ENCODE measurements at places on chromosomes 5 and 9. TPM values are rescaled to one million over a fixed set of nuclear protein-coding genes. Genes with fewer than 3 reads are reported as not detected.

DNA sequence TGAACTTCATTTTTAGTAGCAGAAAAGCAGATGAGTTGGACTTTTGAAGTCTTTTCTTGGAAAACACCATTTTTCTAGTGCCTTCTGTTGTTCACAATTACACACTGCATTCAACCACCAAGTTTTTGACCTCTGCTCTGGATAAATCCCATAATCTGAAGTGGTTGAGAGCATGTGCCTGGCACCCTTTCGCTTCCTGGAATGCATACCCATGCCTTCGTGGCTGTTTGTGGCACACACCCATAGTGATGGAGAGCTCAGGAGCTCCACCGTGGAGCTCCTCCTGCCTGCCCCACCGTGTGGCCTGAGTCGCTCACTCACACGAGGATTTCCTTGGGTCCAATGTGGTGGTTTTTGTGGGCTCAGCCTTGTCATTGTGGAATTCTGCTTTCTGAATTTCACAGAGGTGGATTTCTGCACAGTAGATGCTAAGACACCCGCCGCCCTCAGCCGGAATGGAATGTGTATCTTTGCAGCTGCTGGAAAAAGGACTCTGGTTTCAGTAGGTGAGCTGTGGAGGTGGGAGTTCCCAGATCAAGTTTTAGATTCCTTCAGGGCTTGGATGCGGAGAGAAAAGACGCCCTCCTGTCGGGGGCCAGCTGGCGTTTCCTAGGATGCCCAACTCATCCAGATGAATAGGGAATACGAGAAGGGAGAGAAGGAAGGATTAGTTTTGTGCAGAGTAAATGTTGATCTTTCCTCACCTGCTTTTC, 500.4 kb downstream of the IRX1 start:
- no peak for DNase-seq

Gene PAPPA
- total RNA-seq = 4.9 TPM

GRCh38 chr9:128001779-128002298, 21.1 kb upstream of the EEIG1 start:
- peak; percentile 70 for DNase-seq

- DNase-seq = no peak
These were observed 93.4 kb upstream of the SLC30A5 start for GRCh38 chr5:69000216-69000919.

All from ureter (tissue), 1 donor.